ENCODE measurements at places on chromosomes 4 and X.

DNA sequence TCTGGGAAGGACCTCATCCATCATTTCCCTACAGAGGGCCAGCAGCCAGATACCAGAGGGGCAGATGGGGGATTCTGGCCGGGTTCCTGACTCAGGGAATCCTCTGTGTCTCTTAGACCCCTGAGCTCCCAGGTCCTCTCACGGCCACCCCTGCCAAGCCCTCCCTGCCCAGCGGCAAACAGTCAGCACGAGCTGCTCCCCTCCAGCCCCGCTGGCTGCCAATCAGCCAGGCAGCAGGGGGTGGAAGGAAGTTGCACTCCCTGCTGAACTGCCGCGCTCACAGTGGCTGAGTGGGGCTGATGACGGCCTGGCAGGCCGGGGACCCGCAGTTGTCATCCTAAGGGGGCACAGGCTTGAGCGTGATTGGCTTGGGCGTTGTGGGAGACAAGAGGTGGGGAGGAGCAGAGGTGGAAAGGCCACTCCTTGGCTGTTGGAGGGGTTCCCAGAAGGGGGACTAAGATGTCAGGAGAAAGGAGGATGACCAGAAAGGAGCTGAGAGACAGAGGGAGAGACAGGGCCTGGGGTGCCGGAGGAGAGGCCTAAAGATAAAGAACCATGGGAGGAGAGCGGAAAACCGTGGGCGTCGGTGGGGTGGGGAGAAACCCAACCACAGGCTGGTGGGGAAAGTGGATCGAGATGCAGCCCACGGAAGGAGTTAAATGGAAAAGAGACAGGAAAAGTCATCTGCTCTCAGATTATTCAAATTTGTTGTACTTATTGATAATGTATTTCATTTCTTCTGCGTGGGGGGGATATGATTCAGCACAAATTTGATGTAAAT, 4.4 kb upstream of the CCDC149 start:
- no peak for DNase-seq

DNA sequence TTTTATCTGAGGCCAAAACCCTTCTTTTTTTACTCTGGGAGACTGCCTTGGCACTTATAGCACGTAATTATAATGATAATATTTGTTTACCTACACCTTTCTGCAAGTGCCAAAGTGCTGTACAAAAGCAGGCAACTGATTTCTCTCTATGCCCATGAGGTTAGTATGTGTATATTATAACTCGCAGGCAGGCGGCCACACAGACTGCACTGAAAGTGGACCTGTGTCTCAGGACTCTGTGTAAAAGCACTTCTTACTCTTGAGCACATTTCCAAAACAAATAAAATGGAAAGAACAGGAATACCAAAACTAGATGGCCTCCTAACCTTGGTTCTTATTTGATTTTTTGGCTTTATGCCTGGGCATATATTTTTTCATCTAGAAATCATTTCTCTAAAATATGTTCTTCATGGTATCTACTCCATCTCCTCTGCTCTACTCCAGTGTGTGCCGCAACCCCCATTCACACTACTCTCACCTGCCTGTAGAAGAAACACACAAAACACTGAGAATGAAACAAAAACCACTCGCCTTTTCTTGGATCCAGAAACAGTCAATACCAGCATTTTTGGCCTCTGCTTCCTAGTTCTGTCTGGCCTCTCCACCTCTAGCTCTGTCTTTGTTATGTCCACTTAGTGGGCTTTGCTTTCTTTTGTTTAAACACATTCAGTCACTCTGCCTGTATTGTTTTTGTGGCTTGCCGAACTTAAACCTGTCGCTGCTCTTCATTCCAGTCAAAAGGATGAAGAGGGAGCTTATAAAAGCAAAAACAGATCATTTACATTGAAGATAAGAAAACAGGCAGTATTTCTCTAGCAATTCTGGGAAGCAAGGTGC, 934.5 kb upstream of the TENM3 start:
- no peak for DNase-seq

- no peak for DNase-seq
Observed at GRCh38 chrX:15977644-15978043, 123.0 kb upstream of the AP1S2 start.

GRCh38 chr4:14767142-14767541, 235.1 kb upstream of the CPEB2 start:
- DNase-seq, result no peak

DNA sequence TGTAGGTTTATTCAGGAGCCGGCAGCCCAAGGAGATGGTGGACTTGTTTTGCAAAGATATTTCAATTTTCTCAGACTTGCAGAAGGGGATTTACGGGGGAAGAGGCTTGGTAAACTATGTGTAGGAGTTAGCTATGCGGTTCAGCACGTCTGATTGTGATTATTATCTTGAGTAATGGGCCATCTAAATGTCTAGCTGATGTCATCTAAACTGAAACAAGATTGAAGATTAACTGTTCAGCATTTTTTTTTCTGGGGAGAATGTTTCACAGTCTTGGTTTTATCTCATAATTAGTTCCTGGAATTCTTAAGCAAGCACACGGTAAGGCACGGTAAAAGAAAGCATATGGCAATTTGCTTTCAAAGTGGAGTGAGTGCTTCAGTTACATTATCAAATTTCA, 207.3 kb upstream of the CXorf51B start:
- no peak for DNase-seq

- DNase-seq, result no peak
Observed at GRCh38 chr4:119172223-119172622, 36.6 kb downstream of the MYOZ2 start.

GRCh38 chr4:8352368-8353157, 83.0 kb downstream of the HTRA3 start:
- peak; percentile 3 for DNase-seq

GRCh38 chr4:168488869-168489274, 8.0 kb upstream of the PALLD start:
- DNase-seq, result no peak

GRCh38 chr4:121792966-121793365, 8.2 kb upstream of the EXOSC9 start:
- DNase-seq, result no peak

DNA sequence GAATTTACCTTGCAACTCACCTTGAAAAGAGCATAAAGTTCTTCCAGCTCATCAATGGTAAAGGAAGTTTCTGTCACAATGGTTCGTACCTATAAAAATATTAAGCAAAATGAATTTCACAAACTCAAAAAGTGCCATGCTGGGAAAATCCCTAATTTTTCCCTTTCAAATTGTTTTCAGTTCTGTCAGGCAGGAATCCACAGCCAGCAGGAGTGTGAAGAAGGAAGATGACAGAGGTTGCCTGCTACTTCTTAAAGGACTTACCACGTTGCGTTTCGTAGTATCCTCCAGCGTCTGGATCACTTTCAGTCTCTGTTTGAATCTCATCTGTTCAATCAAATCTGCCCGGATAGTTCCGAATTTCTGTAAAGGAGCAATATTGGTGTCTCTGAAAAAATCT, 70.3 kb upstream of the UCP1 start:
- no peak for DNase-seq

DNA sequence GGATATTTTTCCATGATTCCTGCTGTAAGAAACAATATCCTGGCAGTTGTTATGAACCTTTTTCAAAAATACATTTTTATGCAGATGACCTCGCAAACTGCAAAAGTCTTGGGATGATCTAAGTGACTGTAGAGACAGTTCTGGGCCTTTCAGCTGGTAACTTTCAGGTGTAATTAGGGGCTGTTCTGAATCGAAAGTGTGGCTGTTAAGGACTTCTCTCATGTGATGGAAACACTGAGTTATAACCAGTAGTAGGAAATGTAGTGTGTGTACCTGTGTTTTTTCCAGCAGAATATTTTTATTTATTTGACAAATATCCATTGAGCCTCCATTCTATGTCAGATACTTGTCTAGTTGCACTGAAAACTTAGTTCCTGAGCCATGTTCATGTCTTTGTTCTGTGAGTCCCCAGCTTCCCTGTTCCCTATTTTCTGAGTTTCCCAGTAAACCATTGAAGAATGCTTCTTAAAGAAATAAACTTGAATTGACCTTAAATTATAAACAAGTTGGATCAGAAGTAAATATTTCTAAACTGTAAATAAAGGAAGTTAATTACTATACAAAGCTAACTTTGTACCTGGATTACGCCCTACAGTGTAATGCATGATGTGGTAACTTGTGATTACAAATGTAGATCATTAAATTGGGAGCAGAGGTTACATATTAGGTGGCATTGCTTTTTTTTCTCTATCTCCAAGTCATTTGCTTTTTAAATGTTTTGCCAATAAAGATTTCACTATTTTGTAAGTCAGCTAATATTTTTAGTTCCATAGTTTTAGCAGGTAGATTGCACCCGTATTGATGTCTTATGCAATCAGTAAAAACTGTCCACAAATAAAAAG, 33.7 kb upstream of the HPGD start:
- no peak for DNase-seq

DNA sequence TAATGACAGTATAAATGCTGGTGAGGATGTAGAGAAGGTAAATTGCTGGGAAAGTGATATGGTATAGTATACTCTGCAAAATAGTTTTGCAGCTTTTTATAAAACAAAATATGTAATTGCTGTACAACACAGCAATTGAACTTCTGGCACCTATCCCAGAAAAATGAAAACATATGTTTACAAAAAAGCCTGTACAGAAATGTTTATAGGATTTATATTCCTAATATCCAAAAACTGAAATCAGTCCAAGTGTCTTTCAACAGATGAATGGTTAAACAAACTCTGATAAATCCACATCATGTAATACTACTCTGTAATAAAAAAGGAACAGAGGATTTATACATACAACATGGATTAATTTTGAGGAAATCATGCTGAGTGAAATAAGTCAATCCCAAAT, 198.4 kb upstream of the ACTRT1 start:
- DNase-seq, result no peak

GRCh38 chrX:11591723-11592346, 73.9 kb downstream of the ARHGAP6 start:
- no peak for DNase-seq

DNA sequence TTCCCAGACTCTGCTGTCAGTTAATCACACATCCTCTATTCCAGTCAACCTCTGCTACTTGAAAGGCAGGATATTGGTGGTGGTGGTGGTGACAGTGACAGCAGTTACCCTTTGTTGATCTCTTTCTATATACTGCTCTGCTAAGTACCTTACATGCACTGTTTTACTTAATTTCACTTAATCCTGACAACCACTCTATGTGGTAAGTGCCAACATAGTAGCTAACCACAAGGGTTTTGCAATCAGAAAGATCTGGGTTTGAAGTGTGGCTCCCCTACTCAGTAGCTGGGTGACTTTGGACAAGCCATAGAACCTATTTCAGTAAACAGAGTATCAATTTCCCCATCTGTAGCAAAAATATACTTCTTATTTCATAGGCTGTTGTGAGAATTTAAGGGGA, 24.2 kb upstream of the F9 start:
- DNase-seq, result no peak

DNA sequence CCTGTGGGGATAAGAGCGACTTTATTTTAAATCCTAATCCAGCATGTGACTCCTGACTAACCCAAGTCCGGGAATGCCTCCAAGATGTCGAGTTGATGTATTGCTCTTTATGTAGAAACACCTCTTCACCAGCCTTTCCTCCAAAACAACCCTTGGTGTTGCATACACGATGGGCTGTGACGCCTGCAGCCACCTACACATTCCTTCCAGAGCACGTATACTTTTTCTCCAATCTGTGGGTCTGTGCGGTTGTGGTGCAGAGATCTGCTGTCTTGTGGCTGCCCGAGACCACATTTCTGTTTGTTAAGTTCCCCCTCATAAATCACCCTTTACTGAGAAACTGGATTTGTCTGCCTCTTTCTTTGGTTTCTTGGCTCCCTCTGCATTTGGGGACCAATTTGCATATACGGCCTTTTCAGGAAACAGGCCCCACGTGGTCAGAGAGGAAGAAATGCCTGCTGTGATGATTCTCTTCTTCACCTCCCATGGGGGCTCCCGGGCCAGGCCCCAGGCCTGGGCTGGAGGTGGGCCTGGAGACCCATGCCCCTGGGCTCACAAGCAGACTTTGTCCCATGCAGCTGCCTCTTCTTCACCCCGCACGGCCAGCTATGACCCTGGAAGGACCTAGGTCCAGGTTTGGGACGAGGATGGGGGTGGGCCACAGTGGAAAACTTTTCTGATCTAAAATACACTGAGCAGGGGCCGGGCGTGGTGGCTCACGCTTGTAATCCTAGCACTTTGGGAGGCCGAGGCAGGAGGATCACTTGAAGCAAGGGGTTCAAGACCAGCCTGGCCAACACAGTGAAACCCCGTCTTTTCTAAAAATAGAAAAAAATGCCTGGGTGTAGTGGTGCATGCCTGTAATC, 21.4 kb upstream of the AFAP1 start:
- DNase-seq, result no peak

GRCh38 chr4:127778102-127778501, 4.0 kb upstream of the HSPA4L start:
- no peak for DNase-seq

DNA sequence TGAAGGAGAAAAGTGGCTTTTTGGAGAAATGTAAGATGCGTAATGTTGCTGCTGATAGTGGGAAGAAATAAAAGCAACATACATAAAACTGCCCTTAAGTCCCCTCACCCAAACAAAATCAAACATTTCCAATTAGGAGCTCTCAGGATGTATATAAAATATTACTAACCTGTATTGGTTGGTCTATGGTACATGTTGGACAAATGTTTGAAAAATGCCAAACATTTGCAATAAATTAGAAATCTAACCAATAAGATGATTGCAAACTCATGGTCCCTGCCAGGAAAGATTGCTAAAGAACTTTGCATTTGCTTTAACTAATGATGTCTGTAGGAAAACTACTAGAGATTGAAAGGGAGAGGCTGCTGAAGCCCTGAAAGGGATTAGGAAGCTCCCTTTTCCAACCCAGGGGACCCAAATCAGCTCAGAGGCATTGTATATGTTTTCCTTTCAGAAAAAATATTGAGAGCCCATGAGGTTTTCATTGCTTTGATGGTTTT, 1.8 kb downstream of the SFRP2 start:
- no peak for DNase-seq
